ENCODE measurements at places on chromosomes 5 and 9.

GRCh38 chr9:8027351-8027750 lies 227.8 kb upstream of the DMAC1 start:
- no peak overlapping the region for H3K4me3 ChIP-seq
- H3K27me3 ChIP-seq: no peaks in the 10 kb centered on the region
- DNase-seq: no peak
- H3K36me3 ChIP-seq: no peaks in the 10 kb centered on the region
- H3K27ac ChIP-seq: no peak overlapping the region
- no peaks in the 10 kb centered on the region for H3K4me1 ChIP-seq

DNA sequence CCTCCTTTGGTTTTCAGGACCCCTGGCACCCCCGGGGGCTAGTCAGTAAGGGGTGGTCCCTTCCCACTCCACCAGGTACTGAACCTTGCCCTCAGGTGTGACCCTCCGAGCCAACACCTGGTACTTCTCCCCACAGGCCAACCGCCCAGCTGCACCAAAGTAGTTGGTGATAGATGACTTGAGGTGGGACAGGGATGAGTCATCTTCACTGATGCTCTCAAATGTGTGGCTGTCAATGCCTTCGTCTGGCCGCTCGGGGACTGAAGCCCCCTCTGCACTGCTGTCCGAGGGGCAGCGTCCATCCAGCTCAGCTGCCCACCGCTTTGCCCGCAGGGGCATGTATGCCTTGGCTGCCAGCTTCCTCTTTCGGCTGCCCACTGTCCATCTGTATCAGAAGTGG lies 15.2 kb upstream of the PSMD5 start:
- no peak overlapping the region for H3K27ac ChIP-seq
- no peak for DNase-seq
- no peaks in the 10 kb centered on the region for H3K27me3 ChIP-seq
- H3K36me3 ChIP-seq: no peaks in the 10 kb centered on the region

DNA sequence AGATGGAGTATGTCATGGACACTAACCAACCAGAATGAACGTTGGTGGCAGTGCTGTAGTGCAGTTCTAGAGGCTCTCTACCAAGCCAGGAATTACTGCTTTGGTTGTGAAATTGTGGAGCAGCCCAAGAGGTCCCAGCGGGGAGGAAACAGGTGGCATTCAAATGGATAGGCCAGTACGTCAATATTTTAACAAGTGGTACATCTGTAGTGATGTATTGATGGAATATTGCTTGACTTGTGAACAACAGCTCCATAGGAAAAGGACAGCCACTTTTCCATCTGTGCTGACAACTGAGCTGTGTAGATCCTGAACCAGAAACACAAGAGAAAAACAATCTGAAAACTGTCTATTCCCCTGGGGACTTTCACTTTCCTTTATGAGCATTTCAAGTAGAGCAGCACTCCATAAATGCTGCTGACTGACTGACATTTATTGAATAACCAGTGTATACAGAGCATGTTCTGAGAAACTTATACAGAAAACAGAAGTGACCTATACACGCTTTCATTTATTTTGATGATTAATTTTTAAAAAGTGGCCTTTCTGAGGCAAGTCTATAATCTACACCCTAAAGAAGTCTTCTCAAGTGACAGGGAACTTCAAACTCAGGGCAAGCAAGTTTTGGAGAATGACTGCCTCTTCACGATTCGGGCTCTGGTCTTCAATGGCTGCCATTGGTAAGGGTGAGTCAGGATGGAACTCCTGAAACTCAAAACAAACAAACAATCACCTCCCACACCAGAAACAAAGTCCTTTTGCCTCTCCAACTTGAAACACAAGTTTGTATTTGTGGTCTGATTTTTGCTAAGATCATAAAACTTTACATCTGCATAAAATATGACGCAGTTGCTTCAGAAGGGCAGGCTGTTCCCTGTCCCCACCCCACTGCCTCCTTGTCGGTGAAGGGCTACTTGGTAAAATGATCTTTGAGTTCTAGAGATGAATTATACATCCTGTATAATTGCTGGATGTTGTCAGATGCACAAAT lies 362.4 kb downstream of the NDUFS4 start:
- DNase-seq: no peak
- H3K36me3 ChIP-seq: no peaks in the 10 kb centered on the region
- no peak overlapping the region for H3K27ac ChIP-seq
- no peaks in the 10 kb centered on the region for H3K4me1 ChIP-seq
- no peak overlapping the region for H3K4me3 ChIP-seq

- no peaks in the 10 kb centered on the region for H3K4me1 ChIP-seq
- H3K27me3 ChIP-seq: no peaks in the 10 kb centered on the region
- no peak overlapping the region for H3K27ac ChIP-seq
- no peak for DNase-seq
- H3K4me3 ChIP-seq: no peak overlapping the region
- no peaks in the 10 kb centered on the region for H3K36me3 ChIP-seq
Measured at GRCh38 chr5:1464096-1464446, 18.8 kb upstream of the SLC6A3 start.

GRCh38 chr5:176862330-176862995 lies 36.7 kb downstream of the HK3 start:
- no peak for DNase-seq
- H3K27me3 ChIP-seq: no peaks in the 10 kb centered on the region
- no peaks in the 10 kb centered on the region for H3K36me3 ChIP-seq

- no peak overlapping the region for H3K4me3 ChIP-seq
- no peaks in the 10 kb centered on the region for H3K4me1 ChIP-seq
- H3K36me3 ChIP-seq: no peaks in the 10 kb centered on the region
- no peaks in the 10 kb centered on the region for H3K27me3 ChIP-seq
- no peak overlapping the region for H3K27ac ChIP-seq
Measured at GRCh38 chr5:73188764-73189531, 16.0 kb downstream of the TMEM174 start.

DNA sequence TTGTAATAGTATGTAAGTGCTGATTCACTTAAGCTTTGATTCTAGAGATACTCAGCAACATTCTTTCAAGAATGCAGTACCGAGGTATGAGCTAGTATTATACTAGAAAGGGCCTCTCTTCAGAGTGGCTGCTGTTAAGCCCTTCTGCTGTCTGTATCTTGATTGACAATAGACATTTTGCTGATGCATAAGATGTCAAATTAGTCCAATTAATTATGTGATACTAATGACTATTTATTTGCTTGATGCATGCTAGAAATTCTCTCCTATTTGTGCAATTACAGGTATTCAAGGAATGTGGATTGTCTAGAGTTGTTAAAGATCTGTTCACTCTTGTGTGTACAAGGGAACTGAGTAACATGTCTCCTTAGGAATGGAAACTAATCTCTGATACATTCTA lies 92.3 kb upstream of the PTGER4 start:
- no peak overlapping the region for H3K4me3 ChIP-seq
- no peaks in the 10 kb centered on the region for H3K27me3 ChIP-seq
- no peaks in the 10 kb centered on the region for H3K36me3 ChIP-seq
- H3K27ac ChIP-seq: no peak overlapping the region
- H3K4me1 ChIP-seq: no peaks in the 10 kb centered on the region

- no peaks in the 10 kb centered on the region for H3K27me3 ChIP-seq
- H3K36me3 ChIP-seq: no peaks in the 10 kb centered on the region
- DNase-seq: no peak
- H3K4me1 ChIP-seq: no peaks in the 10 kb centered on the region
- no peak overlapping the region for H3K4me3 ChIP-seq
Measured at GRCh38 chr9:133203506-133204075, 5.5 kb downstream of the OBP2B start.

DNA sequence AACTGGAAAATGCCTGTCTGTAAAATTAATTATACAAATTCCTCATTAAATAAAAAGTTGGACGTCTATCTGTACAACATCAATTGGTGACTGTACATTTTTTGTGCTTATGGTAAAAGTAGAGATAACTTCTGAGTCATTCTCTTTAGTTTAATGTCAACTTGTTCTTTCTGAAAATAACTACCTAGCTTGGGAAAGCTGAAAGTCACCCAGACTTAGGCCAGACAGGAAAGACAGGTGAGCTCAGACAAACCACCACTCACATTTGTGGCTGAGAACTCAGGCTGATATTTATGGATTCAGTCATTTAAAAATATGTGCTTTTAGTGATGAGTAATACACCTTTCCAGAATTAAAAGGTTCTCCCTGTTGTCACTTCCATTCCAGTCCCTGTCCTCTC lies 31.9 kb upstream of the ENTREP1 start:
- no peaks in the 10 kb centered on the region for H3K27me3 ChIP-seq
- no peaks in the 10 kb centered on the region for H3K36me3 ChIP-seq
- no peak overlapping the region for H3K4me3 ChIP-seq

GRCh38 chr9:86322973-86323644 lies 31.1 kb downstream of the TUT7 start:
- H3K36me3 ChIP-seq: peaks cover 49% of the 10 kb centered on the region
- H3K4me1 ChIP-seq: no peaks in the 10 kb centered on the region
- H3K4me3 ChIP-seq: no peak overlapping the region
- DNase-seq: no peak
- no peaks in the 10 kb centered on the region for H3K27me3 ChIP-seq
- no peak overlapping the region for H3K27ac ChIP-seq

GRCh38 chr9:124443625-124444024 lies 6.6 kb upstream of the ADGRD2 start:
- DNase-seq: no peak
- no peak overlapping the region for H3K27ac ChIP-seq
- peaks cover 8% of the 10 kb centered on the region for H3K4me1 ChIP-seq
- H3K36me3 ChIP-seq: no peaks in the 10 kb centered on the region
- no peaks in the 10 kb centered on the region for H3K27me3 ChIP-seq
- H3K4me3 ChIP-seq: no peak overlapping the region

- no peaks in the 10 kb centered on the region for H3K27me3 ChIP-seq
- H3K36me3 ChIP-seq: no peaks in the 10 kb centered on the region
- DNase-seq: no peak
Measured at GRCh38 chr5:144219869-144220268, 49.2 kb downstream of the KCTD16 start.

DNA sequence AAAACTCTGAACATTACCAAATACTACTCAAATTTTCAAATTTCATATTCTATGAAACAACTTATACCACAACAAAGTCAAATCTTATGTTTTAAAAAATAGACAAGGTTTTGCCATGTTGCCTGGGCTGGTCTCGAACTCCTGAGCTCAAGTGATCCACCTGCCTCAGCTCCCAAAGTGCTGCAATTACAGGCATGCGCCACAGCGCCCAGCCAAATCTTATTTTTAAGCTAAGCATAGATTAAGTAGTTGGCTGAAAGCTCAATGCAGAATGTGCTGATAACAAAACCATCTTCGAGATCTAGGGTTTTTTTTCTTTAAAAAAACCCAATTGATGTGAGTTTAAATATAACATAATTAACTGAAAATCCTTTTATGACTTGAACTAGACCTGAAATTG lies 6.4 kb downstream of the LMBRD2 start:
- H3K4me1 ChIP-seq: peaks cover 15% of the 10 kb centered on the region
- H3K36me3 ChIP-seq: peaks cover 1% of the 10 kb centered on the region
- DNase-seq: no peak
- H3K27me3 ChIP-seq: no peaks in the 10 kb centered on the region

DNA sequence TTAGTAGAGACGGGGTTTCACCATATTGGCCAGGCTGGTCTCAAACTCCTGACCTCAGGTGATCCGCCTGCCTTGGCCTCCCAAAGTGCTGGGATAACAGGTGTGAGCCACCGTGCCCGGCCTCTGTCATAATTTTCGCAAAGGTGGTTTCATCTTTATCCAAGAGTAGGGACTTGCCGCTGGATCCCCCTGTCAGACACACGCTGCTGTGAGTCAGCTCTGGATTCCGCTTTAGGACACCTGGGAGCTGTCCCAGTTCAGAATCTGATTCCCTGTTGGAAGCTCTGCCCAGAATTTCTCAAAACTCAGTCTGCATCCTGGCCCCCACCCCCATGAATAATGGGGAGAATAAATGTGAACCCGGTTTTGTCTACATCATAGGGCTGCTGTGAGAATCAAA lies 17.9 kb upstream of the GRHPR start:
- no peak for DNase-seq
- peaks cover 64% of the 10 kb centered on the region for H3K4me1 ChIP-seq
- peak overlapping the region; percentile 89 for H3K27ac ChIP-seq
- H3K4me3 ChIP-seq: no peak overlapping the region

GRCh38 chr9:136286359-136286986 lies 17.4 kb downstream of the CCDC187 start:
- H3K4me3 ChIP-seq: no peak overlapping the region
- no peak for DNase-seq
- peaks cover 24% of the 10 kb centered on the region for H3K4me1 ChIP-seq
- H3K36me3 ChIP-seq: no peaks in the 10 kb centered on the region
- no peaks in the 10 kb centered on the region for H3K27me3 ChIP-seq

DNA sequence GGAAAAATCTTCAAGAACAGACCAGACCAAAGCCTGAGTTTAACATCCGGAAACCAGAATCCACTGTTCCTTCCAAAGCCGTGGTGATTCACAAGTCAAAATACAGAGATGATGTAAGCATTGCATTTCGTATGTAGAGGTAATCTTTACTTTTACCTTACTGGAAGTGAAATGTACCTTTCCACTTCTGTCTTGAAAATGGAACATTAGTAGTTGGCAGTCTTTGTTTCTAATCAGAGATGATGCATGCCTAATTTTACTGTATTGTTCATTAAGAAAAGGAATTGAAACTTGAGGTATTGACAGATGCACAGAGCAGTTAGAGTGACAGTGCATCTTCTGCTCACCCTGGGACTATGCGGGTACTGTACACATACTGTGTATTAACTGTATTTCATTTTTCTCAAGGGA lies 34.6 kb downstream of the HABP4 start:
- peaks cover 16% of the 10 kb centered on the region for H3K4me1 ChIP-seq
- no peak overlapping the region for H3K4me3 ChIP-seq
- DNase-seq: no peak
- H3K36me3 ChIP-seq: no peaks in the 10 kb centered on the region
- no peaks in the 10 kb centered on the region for H3K27me3 ChIP-seq

- H3K27ac ChIP-seq: no peak overlapping the region
- no peaks in the 10 kb centered on the region for H3K4me1 ChIP-seq
- H3K4me3 ChIP-seq: no peak overlapping the region
- no peaks in the 10 kb centered on the region for H3K36me3 ChIP-seq
Measured at GRCh38 chr5:93305984-93306383, 275.0 kb downstream of the NR2F1-AS1 start.

GRCh38 chr9:68653141-68653595 lies 51.9 kb upstream of the PIP5K1B start:
- no peaks in the 10 kb centered on the region for H3K4me1 ChIP-seq
- H3K27me3 ChIP-seq: no peaks in the 10 kb centered on the region
- no peak overlapping the region for H3K4me3 ChIP-seq
- no peak overlapping the region for H3K27ac ChIP-seq
- DNase-seq: no peak

DNA sequence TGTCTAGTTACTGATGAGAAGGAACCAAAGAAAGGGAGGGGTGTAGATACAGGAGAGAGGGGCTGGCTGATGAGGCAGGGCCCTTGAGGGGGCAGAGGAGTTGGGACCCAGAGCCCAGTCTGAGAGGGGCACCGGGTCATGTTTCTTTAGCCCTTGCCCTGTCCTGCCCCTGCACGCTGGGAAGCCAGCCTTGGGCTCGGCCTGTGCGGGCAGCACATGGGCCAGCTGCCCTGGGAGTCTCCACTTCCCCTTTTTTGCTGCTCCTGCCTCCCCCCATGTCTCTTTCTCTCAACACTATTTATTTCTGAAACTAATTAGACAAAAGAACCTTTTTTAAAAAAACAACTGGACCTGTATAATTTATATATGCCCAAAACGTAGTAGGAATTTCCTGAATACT lies 20.5 kb downstream of the MVB12B start:
- no peaks in the 10 kb centered on the region for H3K4me1 ChIP-seq
- peak; percentile 20 for DNase-seq
- H3K27ac ChIP-seq: no peak overlapping the region
- no peak overlapping the region for H3K4me3 ChIP-seq

GRCh38 chr5:89301321-89302025 lies 418.5 kb upstream of the MEF2C start:
- H3K36me3 ChIP-seq: no peaks in the 10 kb centered on the region
- no peaks in the 10 kb centered on the region for H3K4me1 ChIP-seq
- no peak overlapping the region for H3K27ac ChIP-seq
- no peak for DNase-seq

GRCh38 chr5:22306011-22306410 lies 547.1 kb downstream of the CDH12 start:
- no peak for DNase-seq
- no peaks in the 10 kb centered on the region for H3K4me1 ChIP-seq
- no peak overlapping the region for H3K4me3 ChIP-seq
- H3K27me3 ChIP-seq: no peaks in the 10 kb centered on the region
- no peaks in the 10 kb centered on the region for H3K36me3 ChIP-seq

Data from body of pancreas (tissue), 4 donors.